ENCODE measurements at places on chromosomes 11 and 22.

DNA sequence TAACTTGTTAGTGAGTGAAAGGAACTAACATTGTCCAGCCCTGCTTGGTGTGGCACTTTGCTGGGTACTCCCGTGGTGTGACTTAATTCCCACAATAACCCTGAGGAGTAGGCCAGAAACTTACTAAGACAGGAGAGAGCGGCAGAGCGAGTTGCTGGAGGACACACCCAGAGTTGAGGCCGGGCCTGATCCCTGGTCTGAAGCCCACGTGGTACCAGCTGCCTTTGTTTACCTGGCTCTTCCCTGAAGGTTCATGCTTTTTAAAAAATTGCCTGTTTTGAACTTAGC lies 594 bp downstream of the MPST start:
- no peak for DNase-seq

GRCh38 chr11:28528217-28528616 lies 420.0 kb downstream of the METTL15 start:
- DNase-seq = no peak

GRCh38 chr11:26992031-26992541 lies 1.8 kb upstream of the FIBIN start:
- DNase-seq = no peak

DNA sequence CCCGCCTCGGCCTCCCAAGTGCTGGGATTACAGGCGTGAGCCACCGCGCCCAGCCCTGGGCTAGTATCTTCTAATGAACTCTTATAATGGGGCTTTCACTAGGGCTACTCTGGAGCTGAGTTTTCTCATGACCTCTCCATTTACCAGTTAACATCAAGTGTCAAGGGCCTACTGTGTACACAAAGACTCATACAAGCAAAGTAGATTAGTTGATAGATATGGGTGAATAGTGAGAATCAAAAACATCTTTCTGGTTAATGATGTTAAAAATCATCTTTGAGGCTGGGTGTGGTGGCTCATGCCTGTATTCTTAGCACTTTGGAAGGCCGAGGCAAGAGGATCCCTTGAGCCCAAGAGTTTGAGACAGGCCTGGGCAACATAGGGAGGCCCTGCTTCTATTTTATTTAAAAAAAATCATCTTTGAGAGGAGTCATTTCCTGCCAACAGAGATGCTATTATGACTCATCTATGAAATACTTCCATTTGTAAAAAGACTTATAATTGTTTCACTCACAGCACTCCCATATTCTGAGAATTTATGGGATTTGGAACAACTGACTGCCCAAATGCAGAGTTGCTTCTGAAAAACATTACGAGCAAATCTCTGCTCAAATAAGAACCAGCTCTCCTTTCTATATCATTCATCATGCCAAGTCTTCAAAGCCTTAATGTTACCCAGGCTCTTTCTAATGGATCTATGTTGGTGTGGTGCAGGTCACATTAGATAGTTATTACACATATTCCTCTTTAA lies 57.0 kb downstream of the GDPD4 start:
- DNase-seq = no peak

GRCh38 chr11:123186286-123186685 lies 8.8 kb downstream of the CLMP start:
- no peak for DNase-seq

GRCh38 chr11:119991669-119992068 lies 146.2 kb downstream of the TRIM29 start:
- no peak for DNase-seq

DNA sequence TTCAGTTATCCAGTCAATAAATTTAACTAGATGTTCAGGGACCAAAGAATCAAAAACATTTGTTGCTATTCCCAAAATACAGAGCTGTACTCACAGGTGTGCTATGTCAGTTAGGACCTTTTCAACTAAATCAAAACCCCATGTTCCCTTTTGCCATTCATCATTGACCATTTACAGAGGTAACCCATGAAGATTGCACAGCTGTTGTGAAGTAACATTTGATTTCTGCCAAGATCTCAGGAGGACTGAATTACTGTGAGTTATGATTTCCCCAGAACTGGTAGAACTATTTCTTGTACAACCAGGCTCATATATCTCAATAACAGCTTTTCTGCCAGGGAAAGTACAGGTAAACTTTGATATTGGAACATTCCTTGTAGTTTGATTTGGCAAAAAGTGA lies 131.1 kb upstream of the FIBIN start:
- DNase-seq = no peak

GRCh38 chr11:85746670-85747069 lies 60.7 kb upstream of the CCDC89 start:
- DNase-seq = no peak

DNA sequence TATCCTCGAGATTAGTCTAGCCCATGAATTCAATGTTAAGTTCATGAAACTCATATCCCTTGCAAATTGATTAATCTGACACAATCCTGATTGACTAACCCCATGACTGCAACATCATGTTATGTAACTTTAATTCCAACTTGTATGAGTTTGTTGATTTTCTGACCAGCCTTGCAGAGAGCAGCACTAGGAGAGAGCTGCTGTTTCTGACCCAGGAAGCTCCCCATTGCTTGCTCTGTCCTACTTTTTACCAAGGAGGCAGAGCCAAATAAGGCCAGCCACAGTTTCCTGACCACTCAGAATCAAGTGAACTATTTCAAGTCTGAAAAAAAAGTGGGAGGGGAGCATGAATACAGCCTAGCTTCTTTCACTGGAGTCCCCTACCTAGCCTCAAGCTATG lies 13.2 kb downstream of the MPZL3 start:
- DNase-seq = no peak

DNA sequence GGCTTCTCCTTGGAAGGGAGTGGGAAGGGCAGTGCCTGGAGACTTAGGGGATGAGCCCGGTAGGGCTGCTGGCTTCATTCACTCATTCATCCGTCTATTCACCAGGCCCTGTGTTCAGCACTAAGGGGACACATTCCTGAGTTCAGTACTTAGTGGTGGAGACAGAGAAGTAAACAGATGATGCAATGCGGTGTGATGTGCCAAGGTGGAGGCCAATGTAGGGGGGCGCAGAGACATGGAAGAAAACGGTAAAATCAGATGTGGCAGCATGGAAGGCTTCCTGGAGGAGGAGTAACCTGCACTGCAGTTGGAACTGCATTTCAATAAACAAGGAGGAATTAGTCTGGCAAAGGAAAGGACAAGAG lies 21.3 kb downstream of the GRIK4 start:
- DNase-seq = no peak

DNA sequence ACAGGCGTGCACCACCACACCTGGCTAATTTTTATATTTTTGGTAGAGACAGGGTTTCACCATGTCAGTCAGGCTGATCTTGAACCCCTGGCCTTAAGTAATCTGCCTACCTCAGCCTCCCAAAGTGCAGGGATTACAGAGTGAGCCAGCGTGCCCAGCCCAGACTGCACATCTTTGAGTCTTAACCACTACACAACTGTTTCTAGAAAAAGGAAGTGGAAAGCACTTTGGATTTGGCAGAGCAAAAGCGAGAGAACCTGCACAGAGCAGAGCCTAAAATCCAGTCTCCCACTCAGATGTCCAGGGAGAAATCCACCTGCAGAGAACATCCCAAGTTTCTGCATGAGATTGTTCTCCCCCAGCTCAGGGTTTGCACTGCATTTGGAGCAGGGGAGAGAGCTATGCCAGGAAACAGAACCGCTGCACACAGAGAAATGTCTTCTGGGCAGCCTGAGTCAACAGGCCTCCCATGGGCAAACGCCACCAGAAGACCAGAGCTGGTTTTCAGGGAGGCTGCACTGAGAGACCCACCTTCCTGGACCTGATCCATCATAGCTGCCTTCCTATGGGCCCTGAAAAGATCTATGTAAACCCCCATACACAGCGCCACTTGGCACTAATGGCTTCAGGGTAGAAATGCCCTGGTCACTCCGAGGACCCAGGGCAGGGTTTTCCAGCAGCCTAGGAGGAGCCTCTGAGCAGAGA lies 54.0 kb downstream of the RPUSD4 start:
- DNase-seq = no peak

DNA sequence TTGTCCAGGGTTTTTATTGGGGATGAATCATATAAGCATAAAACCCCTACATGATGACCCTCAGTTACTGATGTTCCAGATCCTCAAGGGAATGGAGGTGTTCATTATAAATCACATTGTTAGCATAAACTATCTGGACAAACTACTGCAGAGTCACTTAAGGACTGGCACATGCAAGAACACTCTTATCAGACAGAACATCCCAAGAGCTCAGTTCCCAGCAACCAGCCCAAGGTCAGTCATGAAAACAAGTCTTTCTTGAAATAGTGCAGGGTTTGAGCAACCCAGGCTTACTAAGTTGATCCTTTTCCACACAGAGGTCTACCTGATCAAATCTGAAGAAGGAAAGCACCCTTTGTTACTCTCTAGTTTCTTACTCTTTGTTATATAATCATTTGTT lies 13.5 kb upstream of the PTS start:
- DNase-seq = no peak

DNA sequence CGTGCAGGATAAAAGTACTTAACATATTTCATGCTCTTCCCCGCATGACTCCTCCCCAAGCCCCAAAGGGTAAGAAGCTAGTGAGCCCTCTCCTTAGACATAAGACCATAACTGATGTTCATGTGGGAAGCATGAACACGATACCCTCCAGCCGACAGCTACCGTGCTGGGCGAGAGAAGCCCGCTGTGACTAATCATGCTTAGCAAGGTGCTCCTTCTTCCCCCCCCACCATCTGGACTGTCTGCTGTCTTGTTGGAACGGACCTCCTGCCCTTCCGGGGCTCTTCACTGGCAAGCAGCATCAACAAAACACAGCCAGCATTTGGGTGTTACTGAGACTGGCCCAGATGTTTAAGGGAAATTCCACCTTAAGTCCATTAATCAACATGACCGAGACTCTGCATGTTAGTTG lies 200.6 kb downstream of the DBX1 start:
- no peak for DNase-seq

- peak; percentile 34 for DNase-seq
These were observed 10.2 kb downstream of the PACS1 start for GRCh38 chr11:66080055-66080817.

- no peak for DNase-seq
These were observed 15.6 kb downstream of the TUB start for GRCh38 chr11:8096575-8096974.

GRCh38 chr22:44450503-44450902 lies 47.5 kb downstream of the RTL6 start:
- no peak for DNase-seq

DNA sequence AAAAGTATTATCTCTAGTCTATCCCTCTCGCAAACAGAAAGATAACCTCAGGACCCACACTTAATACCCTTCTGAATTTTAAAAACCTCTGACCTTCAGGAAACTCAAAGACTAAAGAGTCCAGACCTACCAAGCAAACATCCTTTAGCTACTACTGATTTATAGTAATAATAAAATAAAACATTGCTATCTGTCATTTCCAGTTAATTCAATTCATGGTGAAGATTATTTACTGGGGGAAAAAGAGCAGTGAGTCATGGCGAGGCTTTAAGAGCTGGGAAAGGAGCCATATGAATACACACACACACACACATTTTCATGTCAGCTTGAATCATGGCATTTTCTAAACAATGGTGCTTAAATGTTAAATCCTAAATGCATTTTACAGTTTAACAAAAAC lies 87.1 kb downstream of the FAM76B start:
- DNase-seq = no peak

DNA sequence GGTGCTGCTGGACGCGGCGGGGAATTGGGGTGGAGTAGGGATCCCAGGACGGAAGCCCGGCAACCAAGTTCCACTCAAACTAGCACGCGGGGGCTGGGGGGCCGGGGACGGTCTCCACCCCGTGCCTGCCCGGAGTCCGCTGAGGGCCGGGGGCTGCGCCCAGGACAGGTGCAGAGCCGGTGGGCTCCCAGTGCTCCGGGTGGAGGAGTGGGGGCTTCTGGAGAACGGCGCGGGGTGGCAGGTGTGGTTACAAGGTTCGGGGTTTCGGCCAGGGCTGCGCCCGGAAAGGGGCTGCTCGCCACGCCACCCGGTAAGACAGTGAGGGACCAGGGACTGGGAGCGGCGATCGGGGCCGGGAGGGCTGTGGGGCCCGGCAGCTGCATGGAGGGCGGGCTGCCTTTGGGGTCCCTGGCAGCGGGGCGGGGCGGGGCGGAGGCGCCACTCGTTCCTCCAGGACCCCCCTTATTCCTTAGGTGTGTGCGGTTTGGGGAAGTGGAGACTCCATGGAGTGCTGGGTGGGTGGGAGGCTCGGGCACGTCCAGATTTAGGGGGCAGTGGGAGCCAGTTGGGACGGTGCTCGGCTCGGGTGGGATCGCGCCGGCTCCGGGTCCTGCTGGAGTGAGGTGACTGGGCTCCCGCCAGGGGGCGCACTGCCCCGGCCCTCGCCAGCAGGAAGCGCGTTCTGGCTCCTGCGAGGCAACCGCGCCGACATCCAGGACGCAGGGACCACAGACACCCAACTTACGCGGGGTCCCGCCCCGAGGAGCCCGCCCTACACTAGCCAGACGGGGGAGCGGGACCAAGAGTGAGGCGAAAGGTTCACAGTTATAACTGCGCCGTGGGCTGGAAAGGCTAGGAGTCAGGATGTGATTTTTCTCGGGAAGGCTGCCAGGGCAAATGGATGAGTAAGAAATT lies 868 bp downstream of the TSPAN18 start:
- DNase-seq = peak; percentile 79

- no peak for DNase-seq
These were observed 369 bp downstream of the XRRA1 start for GRCh38 chr11:74948546-74948897.

Measured in stimulated activated CD4-positive, alpha-beta T cell treated with anti-CD3 and anti-CD28 coated beads, Interleukin-1b, Interleukin-23, amount 100 ng/mL, for 4 hours (primary cell).